Panc1 (cell line): ENCODE measurements at places on chromosomes 7 and 10.

GRCh38 chr10:130751106-130751840, 560.2 kb downstream of the TCERG1L start:
- no peak for DNase-seq

DNA sequence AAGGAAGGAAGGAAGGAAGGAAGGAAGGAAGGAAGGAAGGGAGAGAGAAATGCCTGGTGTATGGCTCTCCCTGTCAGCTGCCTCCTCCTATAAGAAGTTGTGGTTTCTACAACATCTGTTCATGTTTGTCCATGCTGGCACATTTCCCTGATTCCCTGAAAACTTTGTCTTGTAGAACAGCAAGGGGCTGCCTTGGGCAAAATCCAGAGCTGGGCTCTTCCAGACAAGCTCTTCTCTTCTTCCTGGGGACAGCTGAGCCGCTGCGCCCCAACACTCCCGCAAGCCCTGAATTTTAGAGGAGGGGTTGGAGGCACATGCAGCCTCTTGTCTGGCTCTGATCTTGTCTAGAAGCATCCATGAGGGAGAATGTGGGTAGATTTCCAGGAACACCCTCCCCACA, 282.0 kb upstream of the ADARB2 start:
- DNase-seq: no peak

DNA sequence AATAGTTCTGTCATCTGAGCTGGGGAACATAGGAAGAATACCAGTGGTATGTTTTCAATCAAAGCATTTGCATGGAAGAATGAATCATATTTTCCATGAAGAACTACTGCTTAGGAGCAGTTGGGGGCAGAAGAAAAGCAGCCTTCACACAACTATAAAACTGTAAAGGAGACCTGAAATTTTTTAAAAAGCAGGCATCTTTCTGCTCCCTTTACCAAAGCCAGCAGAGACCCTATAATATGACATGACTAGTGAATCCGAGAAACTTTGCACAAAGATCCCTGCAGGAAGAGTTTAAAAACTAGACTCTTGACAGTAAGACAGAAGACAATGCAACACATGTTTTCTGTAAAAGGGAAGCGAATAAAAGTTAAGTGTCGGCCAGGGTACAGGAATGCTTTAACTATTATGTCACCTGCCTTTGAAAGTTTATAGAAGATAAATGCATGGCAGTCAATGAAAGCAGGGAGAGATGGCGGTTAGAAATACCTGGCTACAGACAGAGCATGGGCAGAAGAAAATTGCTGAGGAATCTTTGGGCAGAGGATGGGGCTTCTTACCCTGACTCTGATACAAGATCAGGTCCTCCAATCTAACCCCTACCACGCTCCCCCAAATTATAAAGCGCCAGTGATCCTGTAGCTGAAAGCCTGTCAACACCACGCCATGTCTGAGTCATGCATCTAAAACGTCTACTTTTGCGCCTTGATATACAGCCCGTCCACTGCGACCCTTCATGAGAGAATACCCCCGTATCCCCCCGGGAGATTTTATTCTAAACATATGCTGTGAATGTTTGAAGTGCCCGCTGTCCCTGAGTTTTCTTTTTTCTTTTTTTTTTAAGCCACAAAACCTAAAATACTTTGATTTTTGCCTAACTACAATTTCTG, 93.1 kb downstream of the GLI3 start:
- DNase-seq: no peak

DNA sequence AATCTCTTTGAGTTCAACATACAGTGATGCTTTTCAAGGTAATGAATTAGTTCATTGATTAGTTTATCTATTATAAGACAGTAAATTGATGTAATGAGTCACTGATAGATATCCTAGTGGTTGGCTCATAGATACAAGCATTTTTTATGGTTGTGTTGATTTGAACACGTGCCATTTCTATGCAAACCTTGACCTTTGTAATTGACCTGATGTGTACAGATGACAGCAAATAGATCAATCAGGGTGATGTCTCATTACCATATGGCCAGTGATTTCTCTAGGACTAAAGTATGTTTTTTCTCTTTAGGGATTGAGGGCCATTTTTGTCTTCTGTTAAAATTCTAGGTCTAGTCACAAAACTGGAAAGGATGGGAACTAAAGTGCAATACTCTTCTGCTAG, 760.3 kb upstream of the GALNT17 start:
- no peak for DNase-seq

DNA sequence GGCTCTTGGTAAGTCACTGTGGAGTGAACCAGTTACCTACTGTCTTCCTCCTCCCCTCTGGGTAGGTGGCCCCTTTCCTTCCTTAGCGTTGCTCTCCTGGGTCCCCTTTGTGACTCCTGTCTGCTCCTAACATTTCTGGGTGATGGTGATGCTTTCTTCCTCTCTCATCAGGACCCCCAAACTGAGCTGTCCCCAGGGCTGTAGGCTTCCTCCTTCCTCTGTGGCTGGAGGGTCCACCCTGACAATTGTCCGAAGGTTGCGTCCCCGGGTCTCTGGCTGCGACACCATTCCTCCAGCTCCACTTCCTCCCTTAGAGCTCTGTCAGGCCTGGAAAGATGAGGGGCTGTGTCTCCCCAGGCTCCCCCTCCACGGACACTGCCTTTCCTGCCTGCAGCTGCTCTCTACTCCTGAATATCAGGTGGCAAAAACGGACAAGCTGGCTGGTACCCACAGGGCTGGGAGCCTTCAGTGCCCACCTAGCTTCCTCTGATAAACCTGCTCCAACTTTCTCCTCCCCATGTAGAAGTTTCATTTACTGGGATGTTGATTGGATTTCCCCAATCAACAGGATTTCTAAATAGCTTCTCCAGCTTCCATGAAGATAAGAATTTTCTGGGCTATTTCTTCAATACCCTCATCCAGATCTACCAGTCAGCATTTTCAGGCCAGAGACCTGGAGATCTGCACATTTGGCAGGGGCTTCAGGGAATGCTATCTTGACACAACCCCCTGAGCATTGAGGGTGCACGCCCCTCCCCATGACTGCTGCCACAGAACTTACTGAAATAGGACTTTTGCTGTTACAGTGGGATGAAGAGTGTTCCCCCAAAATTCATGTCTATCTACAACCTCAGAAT, 506.5 kb downstream of the TCERG1L start:
- no peak for DNase-seq

DNA sequence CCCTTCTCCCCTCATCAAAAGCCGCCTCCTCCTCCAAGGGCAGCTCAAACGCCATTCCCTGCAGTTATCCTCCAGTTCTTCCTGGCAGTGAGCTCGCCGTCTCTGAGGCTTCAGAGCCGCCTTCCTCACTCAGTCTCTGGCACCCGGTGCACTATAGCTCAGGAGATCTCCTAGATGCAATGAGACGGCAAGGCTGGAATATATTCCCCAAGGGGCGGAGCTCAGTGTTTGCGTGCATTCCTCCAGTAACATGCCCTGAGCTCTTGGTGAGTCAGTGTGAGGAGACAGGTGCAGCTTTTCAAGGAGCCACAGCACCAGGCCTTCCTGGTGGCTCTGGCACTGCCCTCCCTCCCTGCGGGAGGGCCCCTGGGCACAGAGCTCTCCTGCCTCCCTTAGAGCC, 512.6 kb upstream of the FOXK1 start:
- no peak for DNase-seq

- DNase-seq: no peak
These were observed 20.6 kb upstream of the USP6NL start for GRCh38 chr10:11631890-11632587.

GRCh38 chr7:120272701-120273475, at the start of gene KCND2:
Gene KCND2 (plus strand): TSS chr7:120273175.
- no peak for DNase-seq

DNA sequence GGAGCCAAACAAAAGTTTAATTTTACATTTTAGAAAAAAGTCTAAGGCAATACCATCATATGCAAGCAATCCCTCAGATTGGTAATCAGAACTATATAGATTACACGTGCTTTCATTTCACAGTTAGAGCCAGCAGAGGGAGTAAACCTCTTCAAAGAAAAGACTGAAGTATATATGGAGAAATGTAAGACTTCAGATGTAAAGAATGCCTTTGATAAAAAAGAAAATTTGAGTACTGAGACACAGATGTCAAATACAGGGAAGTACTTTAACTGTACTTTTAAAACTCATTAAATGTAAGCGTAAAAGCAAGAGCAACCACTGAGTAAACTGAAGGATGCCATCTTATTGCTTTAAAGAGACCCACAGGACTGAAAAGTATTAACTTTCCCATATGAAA, 101.4 kb upstream of the FAM133B start:
- DNase-seq: peak; percentile 61

DNA sequence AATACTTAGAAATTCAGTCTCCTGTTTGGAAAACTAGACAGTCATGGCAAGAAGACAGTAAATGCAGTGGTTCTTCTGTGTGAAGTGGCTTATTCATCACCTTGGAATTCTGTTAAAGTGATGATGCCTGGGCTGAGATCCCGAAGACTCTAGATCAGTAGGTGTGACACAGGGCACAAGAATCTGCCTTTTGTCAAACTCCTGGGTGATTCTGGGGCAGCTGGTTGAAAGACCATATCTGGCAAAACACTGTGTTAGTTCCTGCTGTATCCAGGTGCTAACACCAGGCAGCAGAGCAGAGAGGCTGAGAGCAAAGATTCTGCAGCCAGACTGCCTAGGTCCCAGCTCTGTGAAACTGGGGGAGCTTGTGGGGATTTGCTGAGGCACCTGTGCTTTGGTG, 26.5 kb downstream of the MRC1 start:
- DNase-seq: peak; percentile 77

DNA sequence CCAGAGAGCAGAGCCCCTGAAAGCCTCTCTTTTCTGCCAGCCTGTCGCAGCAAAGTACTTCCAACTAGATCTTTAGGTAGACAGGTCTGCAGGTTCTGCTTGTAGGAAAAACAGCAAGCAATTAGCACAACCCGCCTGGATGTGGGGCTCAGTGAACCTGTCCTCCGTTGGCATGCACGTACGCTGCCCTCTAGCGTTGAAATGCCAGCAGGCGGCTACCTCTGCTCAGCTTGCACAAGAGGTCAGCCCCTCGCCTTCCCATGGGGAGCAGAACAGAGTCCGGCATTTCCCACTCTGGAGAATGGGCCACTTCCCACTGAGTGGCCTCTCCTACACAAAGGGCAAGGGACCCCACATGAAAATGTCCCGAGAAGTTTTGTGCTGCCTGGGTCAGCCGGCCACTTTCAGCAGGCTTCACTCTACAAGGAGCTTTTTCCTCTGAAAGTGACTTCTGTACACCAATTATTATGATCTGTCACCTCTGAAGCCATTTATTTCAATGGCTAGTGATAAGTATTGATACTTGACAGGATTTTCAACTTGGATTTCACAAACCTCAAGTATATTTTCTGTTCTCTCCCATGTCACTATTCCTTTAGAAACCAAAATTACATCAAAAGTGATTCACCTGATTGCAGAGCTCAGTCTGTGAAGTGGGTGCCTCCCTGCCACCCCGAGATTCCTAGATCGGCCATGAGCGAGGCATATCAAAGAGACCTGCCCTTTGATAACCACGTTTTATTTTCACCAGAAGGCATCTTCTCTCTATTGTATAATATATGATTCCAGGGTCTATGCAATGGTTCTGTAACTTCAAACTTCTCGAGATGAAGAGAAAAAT, 56.7 kb downstream of the JCAD start:
- DNase-seq: peak; percentile 58

DNA sequence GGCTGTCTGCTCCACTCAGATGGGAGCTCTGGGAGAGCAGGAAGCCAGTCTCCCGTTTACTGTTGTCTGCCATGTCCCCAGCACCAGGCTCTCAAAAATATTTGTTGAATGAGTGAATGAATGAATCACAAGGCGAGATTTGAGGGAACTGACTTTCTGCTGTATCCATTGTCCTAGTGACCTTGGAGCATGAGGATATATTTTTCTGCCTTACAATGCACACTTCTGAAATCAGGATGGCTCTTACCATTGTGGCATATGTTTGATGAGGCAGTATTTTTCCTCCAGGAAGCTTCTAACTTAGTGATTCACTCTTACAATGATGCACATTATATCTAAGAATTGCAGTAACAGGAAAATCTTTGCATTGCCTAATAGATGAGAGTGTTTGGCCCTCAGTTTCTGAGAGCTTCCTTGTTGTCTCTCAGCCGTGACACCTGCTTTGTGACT, 136.4 kb downstream of the RPS24 start:
- no peak for DNase-seq

DNA sequence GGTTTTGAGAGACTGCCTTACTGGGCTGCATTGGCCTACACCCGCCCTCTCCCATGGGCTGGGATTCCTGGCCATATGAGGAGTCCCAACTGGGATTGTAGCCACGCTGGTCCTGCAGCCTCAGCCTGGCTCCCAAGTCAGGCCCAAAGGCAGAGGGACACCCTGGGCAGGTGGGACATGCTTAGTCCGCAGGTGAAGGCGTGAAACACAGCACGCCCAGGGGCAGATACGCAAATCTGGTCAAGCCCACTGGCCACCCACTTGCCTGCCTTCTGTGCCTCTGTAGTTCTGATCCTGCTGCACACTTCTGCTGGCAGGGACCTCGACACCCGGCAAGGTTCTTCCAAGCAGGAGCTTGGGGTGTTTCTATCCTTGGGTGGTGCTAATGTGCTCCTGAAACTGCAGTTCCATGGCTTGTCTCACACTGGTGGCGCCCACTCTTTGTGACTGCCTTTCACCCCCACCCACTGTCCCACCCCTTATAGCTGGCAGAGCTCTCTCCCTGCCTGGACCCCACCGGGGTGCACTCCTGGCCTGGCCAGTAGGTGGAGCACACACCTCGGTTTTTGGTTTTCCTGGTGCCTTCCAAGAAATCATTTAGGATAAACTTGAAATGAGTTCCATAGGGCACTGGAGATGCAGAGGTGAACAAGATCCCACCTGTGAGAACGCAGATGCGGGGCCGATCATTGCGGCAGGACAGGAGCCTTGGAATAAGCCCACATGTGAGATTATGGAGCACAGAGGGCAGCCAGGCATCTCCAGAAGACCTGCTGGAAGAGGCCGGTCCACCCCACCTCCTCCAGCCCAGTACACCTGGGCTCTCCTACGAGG, 47.9 kb downstream of the MKI67 start:
- peak; percentile 32 for DNase-seq
